ENCODE measurements at places on chromosomes 7 and 10. TPM values are rescaled to one million over a fixed set of nuclear protein-coding genes. Genes with fewer than 3 reads are reported as not detected.

GRCh38 chr7:158410720-158411119, 176.9 kb downstream of the PTPRN2 start:
- DNase-seq = peak; percentile 3

DNA sequence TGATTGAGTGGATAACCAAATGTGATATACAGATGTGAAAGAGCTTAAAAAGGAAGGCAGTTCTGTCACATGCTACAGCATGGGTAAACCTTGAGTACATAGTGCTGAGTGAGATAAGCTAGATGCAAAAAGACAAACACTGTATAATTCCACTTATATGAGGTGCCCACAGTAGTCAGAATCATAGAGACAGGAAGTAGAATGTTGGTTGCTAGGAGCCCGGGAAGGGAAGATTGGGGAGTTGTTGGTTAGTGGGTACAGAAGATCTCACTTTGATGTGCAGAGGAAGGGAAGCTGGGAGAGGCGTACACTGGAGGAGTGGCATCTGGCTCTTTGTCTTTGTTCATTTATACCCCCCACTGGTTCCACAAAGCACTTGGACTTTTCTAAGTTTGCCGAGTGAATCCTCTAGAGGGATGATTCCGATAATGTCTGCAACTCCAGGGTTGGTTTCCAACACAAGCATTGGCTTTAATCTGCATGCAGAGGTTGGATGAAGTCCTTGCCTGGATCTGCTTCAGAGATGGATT, 39.5 kb downstream of the TSPAN14 start:
- no peak for DNase-seq

DNA sequence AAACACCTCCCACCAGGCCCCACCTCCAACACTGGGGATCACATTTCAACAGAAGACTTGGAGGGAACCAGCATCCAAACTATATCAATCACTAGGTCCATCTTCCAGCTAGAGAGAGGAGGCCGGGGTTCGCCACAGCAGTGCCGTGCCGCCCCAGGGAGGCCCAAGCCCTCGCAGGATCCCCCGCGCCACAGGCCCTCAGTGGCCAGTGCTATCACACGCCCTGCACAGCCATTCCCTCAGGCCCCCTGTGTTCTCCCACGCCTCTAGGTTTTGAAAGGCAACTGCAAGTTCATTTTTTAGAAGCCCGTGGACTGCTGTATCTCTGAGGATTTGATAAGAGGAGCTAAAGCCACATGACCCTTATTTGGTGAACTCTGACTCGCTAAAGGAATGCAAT, 136.4 kb downstream of the OAT start:
- DNase-seq = peak; percentile 4

- DNase-seq = no peak
Measured at GRCh38 chr7:16708511-16708910, 45.0 kb upstream of the TSPAN13 start.

- DNase-seq = no peak
Measured at GRCh38 chr7:113582471-113582870, 336.3 kb downstream of the PPP1R3A start.

The CFAP43 gene
- total RNA-seq = 0.19 TPM

The SLIT1 gene
- total RNA-seq = 0.08 TPM

The PON1 gene
- not detected for total RNA-seq

The RNF133 gene
- 0.38 TPM for total RNA-seq

The GNG11 gene
- total RNA-seq = 21.6 TPM

Measured in Right ventricle myocardium inferior (tissue), 1 donor.